ENCODE measurements at places on chromosomes 13 and 19.

GRCh38 chr13:68850160-68850559 is 1257.5 kb upstream of the ATXN8OS start:
- DNase-seq: no peak

DNA sequence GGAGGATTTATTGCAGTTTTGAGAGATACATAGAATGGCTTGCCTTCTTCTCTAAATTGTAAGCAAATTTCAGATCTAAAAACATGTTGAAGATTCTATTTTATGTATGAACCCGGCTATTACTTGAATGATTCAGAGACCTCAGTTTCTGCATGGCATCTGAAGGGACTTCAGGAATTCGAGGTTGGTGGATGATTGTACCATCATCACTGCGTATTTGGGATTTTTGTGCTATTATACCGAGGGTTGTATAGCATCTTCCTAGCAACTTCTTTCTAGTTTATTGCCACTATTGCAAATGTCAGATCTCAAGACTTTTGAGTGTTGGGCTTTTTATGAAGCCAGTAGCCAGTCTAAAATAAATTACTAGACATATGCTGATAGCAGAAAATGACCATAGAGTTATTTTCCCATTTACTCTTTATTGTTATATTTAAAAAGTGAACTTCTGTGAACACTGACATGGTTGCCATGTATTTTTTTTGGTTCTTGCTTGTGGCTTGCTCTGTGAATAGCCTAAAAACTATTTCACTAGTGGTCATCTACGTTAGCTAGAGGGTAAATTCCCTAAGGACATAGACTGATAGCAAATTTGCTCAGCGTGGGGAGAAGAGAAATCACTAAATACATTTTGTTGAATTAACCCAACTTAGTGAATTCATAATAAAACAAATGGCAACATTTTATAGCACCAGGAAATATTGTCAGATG is 70.6 kb upstream of the KLF12 start:
- no peak for DNase-seq

DNA sequence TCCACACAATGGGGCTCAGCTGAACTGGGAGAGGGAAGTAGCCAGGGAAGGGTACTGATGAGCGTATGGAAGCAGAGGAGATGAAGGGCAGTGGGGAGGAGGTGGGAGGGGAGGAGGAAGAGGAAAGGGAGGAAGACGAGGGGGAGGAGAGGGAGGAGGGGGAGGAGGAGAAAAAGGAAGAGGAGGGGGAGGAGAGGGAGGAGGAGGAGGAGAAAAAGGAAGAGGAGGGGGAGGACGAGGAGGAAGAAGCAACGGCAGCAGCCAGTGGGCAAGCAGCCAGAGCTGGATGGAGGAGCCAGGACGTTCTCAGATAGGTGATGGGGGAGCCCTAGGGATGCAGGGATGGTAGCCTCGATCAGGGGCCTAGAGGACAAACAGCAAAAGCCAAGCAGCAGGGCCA is 5.6 kb downstream of the CERS4 start:
- no peak for DNase-seq

GRCh38 chr19:45161738-45162607 is 1.2 kb upstream of the NKPD1 start:
- DNase-seq: no peak

DNA sequence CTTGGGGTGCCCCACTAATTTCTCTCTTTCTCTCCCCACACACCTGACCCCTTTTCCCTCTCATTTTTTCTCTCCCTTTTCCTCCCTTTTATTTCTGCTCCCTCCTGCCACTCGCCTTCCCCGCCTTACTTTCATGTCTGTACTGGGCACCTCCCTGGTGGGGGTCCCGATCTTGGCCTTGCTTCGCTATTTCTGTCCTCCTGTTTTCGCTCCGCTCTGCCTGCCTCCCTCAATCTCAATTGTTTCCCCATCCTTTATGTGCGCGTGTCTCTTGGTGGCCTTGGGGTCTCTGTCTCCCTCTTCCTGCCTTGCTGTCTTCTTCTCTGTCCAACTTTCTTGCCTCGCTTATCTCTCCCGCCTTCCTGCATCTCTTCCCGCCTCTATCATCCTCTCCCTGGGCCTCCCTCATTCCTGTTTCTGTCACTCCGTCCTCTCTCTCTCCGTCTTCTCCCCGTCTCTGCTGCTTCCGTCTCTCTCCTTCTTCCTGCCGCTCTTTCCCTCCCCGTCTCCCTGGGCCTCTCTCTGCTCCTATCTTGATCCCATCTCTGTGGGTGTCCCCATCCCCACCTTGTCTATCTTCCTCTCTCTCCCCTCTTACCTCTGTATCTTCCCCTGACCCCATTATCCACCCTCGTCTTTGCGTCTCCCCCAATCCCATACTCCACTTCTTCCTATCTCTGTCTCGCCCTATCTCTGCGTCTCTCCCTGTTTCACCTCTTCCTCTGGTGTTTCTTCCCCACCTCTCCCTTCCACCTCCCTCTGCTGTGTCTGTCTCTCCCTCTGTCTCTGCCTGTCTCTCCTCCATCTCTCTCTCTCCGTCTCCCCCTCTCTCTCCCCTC is 4.0 kb downstream of the GRIN2D start:
- no peak for DNase-seq

GRCh38 chr19:28700176-28700575 is 512.8 kb downstream of the UQCRFS1 start:
- DNase-seq: no peak

DNA sequence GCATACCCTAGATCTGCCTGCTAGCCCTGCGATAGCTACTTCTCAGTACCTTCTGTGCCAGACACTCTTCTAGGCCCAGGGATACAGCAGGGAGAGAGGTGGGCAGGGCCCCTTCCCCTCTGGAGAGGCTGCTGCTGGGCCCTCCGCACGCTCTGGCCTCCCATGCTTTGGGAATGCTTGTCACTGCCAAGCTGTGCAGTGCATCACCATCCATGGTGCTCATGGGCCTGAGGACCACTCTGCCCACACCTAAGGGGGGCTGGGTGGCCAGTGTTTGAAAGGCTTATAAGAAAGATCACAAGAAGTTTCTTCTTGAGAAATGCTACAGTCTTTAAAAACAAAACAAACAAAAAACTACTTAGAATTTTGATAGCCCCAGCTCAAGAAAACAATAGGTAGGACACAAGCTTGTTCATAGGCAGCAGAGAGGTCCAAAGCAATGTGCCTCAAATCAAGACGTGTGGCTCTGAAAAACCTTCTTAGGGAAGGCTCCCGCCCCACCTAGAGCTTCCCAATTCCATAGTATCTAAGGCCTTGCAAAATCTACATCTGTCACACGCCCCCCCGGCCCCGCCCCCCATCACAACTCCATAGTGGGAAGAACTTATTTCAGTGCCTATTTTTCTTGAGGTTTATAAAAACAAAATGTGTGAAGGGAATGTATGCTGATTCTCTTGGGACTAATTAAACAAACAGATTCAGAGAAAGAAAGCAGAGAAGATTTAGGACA is 145.8 kb downstream of the TM9SF2 start:
- no peak for DNase-seq

DNA sequence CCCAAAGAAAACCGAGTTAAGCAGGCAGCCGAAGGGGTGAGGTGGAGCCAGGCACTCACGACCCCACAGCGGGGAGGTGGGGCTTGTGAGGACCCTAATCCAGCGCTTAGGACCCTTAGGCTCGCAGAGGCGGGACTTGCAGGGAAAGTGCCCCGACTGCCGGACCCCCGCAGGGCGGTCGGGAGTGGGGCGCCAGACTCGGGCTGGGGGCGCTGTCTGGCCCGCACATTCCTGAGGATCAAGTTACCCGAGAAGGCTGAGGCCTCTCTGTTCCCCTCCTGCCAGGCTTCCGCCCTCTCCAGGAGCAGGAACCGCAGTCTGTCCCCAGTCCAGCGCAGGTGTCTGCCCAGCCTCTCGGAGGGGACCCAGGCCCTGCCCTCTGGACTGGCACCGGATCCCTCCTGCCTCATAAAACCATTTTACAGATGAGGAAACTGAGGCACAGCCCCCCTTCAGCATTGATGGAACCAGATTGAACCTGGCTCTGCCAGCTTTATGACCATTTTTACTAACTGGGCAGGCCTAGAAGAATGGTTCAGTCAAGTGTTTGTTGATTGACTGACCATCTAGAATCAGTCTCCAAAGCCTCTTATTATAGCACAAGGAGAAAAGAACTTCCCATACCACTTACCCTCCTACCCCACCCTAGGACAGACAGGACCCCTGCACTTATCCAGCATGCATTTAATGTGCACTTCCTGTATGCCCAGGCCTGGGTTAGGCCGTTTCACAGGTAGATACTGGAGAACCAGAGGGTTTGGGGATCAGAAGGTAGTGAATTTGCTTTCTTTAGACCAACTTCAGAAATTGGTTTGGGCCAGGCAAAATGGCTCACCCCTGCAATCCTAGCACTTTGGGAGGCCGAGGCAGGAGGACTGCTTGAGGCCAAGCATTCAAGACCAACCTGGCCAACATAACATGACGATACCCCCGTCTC is 6.7 kb upstream of the JUND start:
- DNase-seq: no peak

GRCh38 chr13:111392486-111392885 is 72.0 kb downstream of the TEX29 start:
- DNase-seq: no peak

DNA sequence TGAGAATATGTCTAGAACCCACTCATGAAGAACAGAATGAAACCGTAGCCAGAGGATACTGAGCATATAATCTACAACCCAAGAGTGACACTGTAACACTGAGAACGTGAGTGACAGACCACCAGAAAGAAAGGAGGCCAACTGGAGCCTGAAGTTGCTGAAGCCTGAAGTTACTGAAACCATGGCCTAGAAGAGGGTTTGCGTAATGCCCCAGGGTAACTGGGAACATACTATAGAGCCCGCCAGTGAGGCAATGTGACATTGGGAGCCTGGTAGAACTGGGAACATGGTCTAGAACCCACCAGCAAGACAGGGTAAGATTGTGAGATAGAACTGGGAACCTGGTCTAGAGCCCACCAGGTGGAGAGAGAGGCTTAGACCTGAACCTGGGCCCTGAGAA is 15.5 kb upstream of the TNFSF14 start:
- DNase-seq: no peak
